ENCODE measurements at places on chromosomes 16 and 17. TPM values are rescaled to one million over a fixed set of nuclear protein-coding genes. Genes with fewer than 3 reads are reported as not detected.
A peak's percentile ranks its signal among the peaks of the same experiment; 100 is the strongest.

DLG4 gene
- total RNA-seq = 4.7 TPM

CLEC10A gene
- not detected for total RNA-seq

MYO15B gene
- 1.5 TPM for total RNA-seq

DNA sequence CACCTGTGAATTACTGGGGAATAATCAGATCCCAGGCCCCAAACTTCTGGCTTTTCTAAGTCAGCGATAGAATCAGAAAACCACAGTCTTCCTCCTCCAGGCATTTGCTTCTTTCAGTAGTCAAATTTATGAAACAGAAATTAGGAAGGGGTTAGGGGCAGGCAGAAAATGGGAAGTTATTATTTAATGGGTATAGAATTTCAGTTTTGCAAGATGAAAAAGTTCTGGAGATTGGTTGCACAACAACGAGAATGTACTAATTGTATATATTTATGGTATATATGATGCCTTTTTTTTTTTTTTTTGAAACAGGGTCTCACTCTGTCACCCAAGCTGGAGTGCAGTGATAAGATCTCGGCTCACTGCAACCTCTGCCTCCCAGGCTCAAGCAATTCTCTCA, 23.5 kb downstream of the ORC6 start:
- no peak for DNase-seq

DNA sequence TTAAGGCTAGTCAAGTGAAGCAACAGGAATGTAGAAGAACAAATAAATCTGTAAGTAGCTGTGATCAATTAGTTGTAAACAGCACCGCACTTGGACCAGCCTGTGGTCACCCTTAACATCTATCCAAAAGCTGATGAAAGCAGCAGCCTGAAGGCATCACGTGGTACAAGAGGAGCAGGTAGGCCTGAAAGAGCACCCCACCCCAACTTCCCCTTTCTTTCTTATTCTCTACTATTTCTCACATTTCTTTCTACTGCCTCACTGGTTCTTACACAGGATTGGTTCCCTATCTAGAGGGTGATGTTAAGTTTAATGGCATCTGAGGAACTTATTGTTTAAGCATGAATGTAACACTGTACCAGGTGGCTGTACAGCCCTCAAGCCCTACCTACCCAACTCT, 42.6 kb upstream of the CLEC18B start:
- no peak for DNase-seq

GRCh38 chr17:46979147-46979863, at the start of gene RPRML:
TSS of gene RPRML (minus strand) at chr17:46979253. CDS start at chr17:46979007, 246 bp downstream.
- peak; percentile 32 for DNase-seq

GRCh38 chr17:67105213-67105612, 60.9 kb downstream of the CACNG1 start:
- peak; percentile 63 for DNase-seq

- DNase-seq = no peak
Observed at GRCh38 chr16:22417019-22417418, 42.6 kb upstream of the CDR2 start.

- DNase-seq = no peak
Observed at GRCh38 chr17:8056976-8057625, 18.2 kb downstream of the ALOX15B start.

DNA sequence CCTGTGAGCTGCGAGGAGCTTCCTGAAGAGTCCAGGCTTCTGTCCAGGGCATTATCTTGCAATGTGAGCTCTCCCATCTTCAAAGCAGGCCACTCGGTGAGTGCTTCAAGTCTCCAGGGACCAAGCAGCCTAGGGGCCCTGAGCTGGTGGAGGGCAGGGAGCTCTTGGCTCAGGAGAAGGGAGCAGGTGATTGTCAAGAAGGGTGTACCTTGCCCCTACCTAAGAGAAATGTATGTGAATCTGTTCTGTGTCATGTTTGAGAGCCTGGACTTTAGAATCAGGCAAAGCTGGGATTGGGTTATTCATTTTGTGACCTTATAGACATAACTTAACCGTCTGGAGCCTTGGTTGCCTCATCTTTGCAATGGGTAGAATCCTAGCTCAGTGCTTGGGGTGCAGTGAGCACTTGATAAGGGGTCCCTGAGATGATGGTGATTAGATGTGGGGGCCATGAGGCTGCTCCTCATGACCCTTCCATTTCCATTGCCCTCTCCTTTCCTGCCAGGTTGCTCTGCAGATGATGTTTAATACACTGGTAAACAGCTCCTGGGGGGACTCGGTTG, 15.9 kb downstream of the ZNF768 start:
- no peak for DNase-seq
